ENCODE measurements at places on chromosomes 7 and 10. TPM values are rescaled to one million over a fixed set of nuclear protein-coding genes. Genes with fewer than 3 reads are reported as not detected.

Gene ANKRD22
- not detected for total RNA-seq

- H3K27ac ChIP-seq = no peak overlapping the region
- H3K4me1 ChIP-seq = no peaks in the 10 kb centered on the region
- no peak overlapping the region for H3K4me3 ChIP-seq
- peaks cover 4% of the 10 kb centered on the region for H3K27me3 ChIP-seq
These were observed 120.3 kb downstream of the BUB3 start for GRCh38 chr10:123274306-123275135.

DNA sequence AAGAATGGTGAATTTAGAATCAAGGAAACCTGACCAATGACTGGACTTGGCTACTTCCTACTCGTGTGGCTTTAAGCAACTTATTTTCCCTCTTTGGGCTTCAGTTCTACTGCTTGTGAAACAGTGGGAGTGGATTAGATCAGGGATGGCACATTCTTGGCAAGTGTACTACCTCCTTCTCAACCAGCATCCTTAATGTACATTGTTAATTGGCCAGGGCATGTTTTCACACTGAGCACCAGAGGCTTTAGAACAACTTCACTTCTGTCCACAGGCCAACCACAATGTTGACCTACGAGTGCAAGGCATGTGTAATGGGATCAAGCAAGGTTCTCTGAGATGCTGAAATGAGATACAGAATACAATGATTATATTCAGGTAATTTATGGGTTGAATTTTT, 315.3 kb downstream of the ADRA2A start:
- H3K27ac ChIP-seq = no peak overlapping the region
- no peaks in the 10 kb centered on the region for H3K36me3 ChIP-seq
- H3K4me1 ChIP-seq = no peaks in the 10 kb centered on the region
- H3K27me3 ChIP-seq = no peaks in the 10 kb centered on the region

Gene FZD1
- 0.04 TPM for total RNA-seq

Gene AASS
- 1.6 TPM for total RNA-seq

Gene RPEL1
- not detected for total RNA-seq

DNA sequence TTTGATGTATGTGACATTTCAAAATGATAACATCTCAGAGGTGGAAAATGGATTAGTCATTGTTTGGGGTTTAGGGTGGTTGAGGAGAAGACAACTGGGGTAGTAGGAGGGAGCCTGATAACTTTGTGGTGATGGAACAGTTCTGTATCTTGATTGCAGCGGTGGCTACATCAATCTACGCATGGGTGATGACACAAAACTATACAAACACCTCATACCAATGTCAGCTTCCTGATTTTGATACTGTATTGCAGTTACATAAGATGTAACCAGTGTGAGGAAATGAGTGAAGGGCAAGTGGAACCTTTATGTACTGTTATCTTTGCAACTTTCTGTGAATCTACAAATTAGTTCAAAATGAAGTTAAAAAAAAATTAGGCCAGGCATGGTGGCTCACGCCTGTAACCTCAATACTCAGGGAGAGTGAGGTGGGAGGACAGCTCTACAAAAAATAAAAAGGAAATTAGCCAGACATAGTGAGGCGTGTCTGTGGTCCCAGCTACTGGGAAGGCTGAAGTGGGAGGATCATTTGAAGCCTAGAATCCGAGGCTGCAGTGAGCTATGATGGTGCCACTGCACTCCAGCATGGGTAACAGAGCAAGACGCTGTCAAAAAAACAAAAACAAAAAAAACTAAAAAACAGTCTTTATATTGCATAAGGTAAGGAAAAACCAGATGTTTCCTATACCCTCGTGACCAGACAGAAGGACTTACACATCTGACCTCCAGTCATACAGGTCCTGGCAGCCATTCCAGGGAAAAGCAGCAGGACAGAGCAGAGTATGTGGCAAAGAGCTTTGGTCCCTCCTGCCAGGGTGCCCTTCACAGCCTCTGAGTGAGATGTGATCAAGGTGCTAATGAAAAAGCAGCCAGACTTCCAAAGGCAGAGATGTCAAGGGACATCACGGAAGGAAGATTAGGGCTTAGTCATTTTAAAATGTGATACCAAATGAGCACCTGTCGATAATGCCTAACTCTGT, 50.8 kb downstream of the CYTH3 start:
- no peaks in the 10 kb centered on the region for H3K27me3 ChIP-seq
- no peaks in the 10 kb centered on the region for H3K36me3 ChIP-seq
- no peak for DNase-seq
- H3K27ac ChIP-seq = peak overlapping the region; percentile 45

- no peaks in the 10 kb centered on the region for H3K4me1 ChIP-seq
- DNase-seq = no peak
- H3K27me3 ChIP-seq = no peaks in the 10 kb centered on the region
- no peaks in the 10 kb centered on the region for H3K36me3 ChIP-seq
- H3K27ac ChIP-seq = no peak overlapping the region
These were observed 173.5 kb upstream of the ADCY1 start for GRCh38 chr7:45400680-45401079.

DNA sequence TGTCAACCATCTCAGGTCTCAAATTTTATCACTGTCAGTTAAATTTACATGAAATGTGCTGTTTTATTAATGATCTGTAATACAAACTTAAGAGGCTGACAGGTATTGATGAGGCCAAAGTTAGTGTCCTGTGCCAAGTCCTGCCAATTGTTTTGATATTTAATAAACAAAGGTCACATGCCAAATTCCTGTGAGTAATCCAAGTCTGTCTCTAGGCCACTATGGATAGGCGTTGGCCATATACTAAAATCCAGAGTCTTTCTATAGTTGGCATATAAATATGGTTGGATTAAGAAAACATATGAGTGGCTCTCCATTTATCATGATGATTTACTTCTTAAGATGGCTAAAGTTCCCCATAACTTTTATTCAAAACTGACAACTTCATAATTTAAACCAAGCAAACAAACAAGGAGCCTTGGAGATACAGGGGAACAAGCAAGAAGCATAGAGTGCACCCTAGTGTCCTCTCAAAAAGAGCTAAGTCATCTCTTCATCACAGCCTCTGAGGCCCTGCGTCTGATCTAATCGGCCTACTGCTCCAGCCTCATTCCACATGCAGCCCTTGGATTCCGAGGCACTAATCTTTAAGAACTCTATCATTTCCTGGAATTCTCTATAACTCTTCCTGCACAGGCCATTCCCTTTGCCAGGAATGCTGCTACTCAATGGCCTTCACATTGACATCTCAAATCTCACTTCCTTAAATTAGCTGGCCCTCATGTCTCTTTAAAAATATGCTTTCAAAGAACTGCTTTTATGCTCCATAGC, 32.7 kb upstream of the NRCAM start:
- H3K27me3 ChIP-seq = no peaks in the 10 kb centered on the region
- no peaks in the 10 kb centered on the region for H3K4me1 ChIP-seq
- H3K36me3 ChIP-seq = peaks cover 9% of the 10 kb centered on the region
- H3K4me3 ChIP-seq = no peak overlapping the region
- no peak overlapping the region for H3K27ac ChIP-seq

GRCh38 chr7:139838276-139838675, 9.2 kb downstream of the TBXAS1 start:
- H3K27me3 ChIP-seq = no peaks in the 10 kb centered on the region
- no peak overlapping the region for H3K4me3 ChIP-seq
- H3K36me3 ChIP-seq = no peaks in the 10 kb centered on the region

- H3K27me3 ChIP-seq = no peaks in the 10 kb centered on the region
- DNase-seq = no peak
- H3K4me3 ChIP-seq = no peak overlapping the region
- no peak overlapping the region for H3K27ac ChIP-seq
- no peaks in the 10 kb centered on the region for H3K36me3 ChIP-seq
These were observed 57.1 kb upstream of the IGFBP3 start for GRCh38 chr7:45978010-45978681.

- H3K4me1 ChIP-seq = no peaks in the 10 kb centered on the region
- no peaks in the 10 kb centered on the region for H3K36me3 ChIP-seq
- H3K27ac ChIP-seq = no peak overlapping the region
- no peak for DNase-seq
These were observed 82.9 kb upstream of the KCND2 start for GRCh38 chr7:120190109-120190508.
